Lower leg skin (tissue), 4 donors: ENCODE measurements at places on chromosomes 7 and 10. TPM values are rescaled to one million over a fixed set of nuclear protein-coding genes. Genes with fewer than 3 reads are reported as not detected.

Gene RSPH10B
- total RNA-seq: not detected

Gene COL28A1
- 4.4 TPM for total RNA-seq

Gene CTAGE15
- 2.1 TPM for total RNA-seq

Gene PKD2L1
- not detected for total RNA-seq

- DNase-seq: no peak
Measured at GRCh38 chr10:6647811-6648526, 67.9 kb upstream of the PRKCQ start.

- DNase-seq: no peak
Measured at GRCh38 chr7:139916717-139917395, 87.8 kb downstream of the TBXAS1 start.
